CD4-positive, alpha-beta T cell treated with Interleukin-17A for 1 hour (primary cell): ENCODE measurements at places on chromosomes 3 and 15.
A peak's percentile ranks its signal among the peaks of the same experiment; 100 is the strongest.

- no peak for DNase-seq
Observed at GRCh38 chr3:129601713-129602112, 4.8 kb downstream of the PLXND1 start.

DNA sequence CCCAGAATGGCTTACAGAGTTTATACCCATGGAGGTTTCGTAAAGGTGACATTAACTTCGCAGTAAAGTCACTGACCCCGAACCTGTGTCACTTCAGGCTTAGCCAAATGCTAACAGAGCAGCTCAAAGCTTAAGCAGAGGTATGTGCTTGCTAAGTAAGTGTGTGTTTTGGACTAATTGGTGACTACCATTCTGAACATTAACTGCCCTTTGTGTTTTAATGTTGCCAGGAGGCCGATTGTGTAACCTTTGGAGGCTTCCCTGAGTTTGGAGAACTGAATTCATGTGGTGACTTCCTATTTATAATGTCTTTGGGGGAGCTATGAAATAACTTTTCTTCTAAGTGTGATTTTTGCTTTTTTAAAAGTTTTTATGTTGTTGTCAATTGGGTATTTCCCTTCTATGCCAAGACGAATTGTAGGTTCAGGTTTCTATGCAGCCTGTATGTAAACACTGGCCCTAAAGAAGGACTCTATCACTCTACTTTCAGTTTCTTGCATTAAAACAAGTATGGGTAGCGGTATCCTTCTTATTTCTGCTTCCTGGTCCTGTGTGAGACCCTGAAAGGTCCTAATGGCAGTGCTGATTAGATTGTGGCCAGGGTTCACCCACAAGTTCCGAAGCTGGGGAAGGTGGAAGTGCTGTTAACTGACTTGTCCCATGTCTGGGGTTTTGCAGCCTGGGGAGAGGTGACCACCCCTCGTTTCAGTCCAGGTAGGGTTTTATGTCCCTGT, 86.3 kb downstream of the IGF1R start:
- no peak for DNase-seq

DNA sequence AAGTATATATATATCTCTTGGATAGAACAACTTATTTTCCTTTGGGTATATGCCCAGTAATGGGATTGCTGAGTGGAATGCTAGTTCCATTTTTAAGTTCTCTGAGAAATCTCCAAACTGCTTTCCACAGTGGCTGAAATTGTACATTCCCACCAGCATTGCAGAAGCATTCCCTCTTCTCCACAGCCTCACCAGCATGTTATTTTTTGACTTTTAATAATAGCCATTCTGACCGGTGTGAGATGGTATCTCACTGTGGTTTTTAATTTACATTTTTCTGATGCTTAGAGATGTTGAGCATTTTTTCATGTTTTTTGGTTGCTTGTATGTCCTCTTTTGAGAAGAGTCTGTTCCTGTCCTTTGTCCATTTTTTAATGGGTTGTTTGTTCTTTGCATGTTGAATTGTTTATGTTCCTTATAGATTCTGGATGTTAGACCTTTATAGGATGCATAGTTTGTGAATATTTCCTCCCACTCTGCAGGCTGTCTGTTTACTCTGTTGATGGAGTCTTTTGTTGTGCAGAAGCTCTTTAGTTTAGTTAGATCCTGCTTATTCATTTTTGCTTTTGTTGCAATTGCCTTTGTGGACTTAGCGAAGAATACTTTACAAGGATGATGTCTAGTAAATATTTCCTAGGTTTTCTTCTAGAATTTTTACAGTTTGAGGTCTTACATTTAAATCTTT, 82.7 kb upstream of the NR2F2 start:
- no peak for DNase-seq

GRCh38 chr3:16817197-16817596, 67.6 kb upstream of the PLCL2 start:
- no peak for DNase-seq

DNA sequence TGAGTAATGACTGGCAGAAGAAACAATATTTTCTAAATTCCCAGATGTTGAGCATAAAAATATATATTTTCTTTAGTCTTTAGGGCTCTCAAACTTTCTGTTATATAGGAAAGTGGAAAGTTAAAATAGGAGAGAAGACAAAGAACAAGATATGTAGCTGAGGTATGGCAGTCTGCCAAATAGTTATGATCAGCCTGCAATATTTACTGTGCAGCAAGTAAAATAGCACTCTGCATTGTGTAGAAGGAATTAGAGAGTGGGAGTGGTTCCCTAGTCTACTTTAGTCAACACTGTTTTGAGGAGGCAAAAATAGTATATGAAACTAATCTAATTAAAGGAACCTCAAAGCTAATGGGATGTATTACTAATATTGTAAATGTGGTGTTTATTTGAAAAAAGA, 978.1 kb upstream of the ALCAM start:
- no peak for DNase-seq

DNA sequence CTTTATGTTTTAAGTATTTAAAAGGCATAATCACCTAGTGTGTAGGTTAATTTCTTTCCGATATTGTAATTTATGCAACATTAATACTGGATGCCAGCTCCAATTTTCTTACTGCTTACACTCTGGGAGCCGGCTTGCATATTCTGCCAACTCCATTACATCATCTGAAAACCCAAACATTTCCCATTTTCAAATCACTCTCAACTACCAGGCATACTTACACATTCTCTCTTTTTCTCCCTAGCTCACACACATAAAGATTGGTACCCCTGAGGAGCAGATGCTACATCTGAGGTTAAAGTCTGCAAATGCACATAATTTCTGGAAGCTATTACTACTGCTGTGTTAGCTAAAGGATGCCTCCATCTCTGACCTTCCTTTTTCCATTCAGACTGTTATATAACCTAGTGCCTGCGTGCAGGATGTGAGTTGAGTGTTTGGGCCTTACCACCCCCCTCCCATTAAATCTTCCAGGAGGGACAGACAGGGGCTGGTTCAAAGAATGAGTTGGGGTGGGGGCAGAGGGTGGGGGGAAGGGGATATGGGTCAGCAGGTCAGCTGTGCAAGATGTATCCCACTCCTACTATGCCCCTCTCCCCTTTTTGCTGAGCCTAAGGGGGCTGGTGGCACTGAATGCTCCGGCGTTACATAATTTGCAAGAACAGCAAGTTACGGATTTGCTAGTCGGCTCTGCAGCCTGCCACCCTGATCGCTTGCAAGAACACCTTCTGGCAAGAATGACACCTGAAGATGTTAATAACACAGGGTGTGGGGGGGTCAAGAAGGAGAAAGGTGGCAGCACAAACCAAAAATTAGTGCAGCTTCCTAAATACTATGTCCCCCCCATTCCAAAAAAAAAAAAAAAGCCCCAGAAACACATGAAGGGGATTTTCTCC, 2.5 kb downstream of the RORA start:
- DNase-seq = no peak

DNA sequence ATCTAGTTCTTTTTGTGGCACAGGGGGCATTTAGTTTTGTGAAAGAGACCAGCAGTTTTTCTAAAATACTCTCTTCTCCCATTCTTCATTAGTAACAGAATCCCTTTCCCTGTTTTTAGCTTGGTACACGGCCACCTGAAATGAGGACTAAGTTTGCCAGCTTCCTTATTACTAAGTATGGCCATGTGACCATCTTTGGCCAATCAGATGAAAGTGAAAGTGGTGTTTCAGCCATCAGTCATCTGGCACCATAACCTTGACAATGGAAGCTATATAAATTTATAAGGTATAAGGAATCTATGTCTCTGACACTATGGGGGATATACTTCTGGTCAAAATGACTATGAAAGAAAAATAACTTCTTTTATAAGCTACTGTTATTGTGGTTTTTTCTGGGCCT, 570.4 kb downstream of the AGBL1 start:
- no peak for DNase-seq

- DNase-seq = peak; percentile 7
Observed at GRCh38 chr3:106276755-106277612, 408.2 kb upstream of the CBLB start.
